ENCODE measurements at places on chromosomes 7 and 10.

GRCh38 chr7:92061154-92061553 lies 73.1 kb downstream of the CYP51A1 start:
- no peak for DNase-seq

DNA sequence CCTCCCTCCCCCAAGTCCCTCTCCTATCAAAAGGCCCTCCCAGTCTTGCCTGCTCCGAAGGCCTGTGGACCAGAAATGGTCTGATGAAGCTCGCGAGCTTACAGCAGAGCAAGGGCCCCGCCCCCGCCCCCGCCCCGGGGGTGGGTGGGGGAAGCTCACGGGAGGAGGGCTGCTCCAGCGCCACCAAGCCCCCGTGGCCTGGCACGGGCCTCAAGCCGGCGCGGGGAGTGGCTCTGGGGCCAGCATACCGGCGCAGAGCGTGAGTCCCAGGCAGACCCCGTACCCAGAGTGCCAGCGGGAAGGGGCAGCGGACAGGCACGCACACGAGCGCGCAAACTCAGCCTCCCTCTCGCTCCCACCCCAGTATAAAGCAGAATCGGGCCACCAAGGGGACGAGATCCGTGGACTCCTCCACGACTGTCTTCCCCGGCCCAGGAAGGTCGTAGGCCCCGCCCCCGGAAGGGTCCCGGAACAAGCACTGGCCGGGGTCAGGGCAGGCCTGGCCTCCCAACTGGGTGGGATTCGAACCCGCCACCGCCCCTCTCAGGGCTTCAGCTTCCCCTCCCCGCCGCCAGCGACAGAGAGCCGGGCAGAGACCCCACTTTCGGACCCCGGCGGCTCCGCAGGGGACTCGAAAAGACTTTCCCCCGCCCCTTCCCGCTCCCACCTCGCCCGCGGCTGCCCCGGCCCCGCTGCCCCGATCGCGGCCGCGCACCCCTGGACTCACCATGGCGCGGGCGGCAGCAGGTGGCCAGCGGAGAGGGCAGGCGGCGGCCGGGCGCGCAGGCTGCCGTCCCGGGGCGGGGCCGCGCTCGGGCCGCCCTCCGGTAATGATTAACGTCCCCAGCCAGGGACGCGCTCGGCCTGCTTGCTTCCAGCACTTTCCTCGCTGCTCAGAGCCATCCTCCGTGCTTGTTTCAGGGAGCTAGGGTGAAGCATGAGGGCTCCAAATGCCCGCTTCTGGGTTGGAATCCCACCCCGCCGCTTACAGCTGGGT lies at the start of gene PCBD1:
Gene PCBD1 (minus strand): TSS at position 762 of the 997 bp plus-strand sequence. CDS start 32 bp downstream, at position 730.
- DNase-seq, result peak; percentile 58

GRCh38 chr7:156857757-156858156 lies 35.2 kb downstream of the LMBR1 start:
- no peak for DNase-seq

DNA sequence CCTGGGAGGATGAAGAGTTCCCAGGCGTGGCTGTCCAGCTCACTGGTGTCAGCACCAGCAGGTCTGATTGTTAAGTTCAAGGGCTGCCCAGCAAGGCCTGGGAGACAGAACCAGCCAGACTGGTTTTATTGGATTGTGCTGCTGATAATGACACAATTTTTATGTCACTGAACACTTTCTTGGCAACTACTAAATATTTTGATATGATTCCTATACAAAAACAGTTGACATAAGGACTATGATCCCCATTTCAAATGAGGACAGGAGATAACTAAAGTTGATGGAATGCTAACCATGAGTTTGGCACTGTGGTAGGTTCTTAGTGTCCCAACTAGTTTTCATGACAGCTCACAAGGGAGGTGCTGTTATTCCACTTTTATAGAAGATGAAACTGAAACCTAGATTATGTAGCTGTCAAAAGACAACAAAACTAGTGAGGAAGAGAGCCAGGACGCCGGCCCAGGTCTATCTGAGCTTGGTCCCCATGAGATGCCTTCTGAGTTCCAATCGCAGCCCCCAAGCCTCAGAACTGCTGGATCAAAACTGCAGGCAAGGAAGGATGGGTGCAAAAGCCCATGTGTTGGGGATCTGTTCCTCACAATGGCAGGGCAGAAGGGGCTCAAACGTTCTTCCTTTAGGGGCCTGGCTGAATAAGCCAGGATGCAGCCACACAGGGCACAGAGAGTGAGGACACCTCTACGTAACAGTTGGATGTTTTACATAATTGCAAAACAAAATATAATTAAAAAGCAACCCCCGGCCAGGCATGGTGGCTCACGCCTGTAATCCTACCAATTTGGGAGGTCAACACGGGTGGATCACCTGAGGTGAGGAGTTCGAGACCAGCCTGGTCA lies 52.8 kb downstream of the COBL start:
- no peak for DNase-seq

DNA sequence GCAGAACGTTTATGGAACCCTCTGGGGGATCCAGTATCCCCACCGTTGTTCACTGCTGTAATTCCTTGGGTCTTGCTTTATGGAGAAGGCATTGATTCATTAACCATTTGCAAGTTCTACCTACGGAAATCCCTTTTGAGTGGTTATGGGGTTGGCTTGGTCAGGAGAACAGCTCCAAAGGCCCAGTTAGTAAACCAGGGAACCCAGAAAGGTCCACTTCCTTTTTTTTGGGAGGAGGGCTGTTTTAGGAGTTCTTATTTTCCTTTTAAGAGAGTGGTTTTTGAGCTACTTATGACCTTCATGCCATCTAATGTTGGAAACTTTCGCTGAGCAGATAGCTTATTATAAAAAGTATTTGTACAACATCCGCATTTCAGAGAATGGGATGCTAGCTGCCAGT lies 1.3 kb downstream of the POR start:
- no peak for DNase-seq

GRCh38 chr7:31882187-31882586 lies 188.0 kb downstream of the PDE1C start:
- DNase-seq, result no peak

- no peak for DNase-seq
Measured at GRCh38 chr10:117610321-117610720, 67.8 kb downstream of the EMX2 start.

DNA sequence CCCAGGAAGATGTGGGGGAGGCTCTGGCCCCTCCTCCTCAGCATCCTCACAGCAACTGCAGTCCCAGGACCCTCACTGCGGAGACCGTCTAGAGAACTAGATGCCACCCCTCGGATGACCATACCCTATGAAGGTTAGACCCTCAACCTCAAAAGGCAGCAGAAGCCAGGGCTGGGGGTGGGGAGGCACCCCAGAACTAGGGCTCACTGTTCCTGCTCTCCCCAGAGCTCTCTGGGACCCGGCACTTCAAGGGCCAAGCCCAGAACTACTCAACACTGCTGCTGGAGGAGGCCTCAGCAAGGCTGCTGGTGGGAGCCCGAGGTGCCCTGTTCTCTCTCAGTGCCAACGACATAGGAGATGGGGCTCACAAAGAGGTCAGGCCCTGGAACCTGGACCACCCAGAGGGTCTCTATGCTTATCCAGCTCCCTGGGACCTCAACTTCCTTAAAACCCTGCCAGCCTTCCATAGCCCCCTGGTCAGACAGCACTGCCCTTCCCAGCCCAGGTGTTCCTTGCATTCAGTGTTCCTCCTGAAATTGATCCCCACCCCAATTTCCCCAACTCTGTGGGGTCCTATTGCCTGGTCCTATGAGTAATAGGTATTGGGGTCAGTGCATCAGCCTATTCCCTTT lies 3.7 kb downstream of the SEMA4G start:
- DNase-seq, result no peak

GRCh38 chr10:99628923-99629624 lies 8.8 kb upstream of the SLC25A28 start:
- DNase-seq, result no peak

- no peak for DNase-seq
Measured at GRCh38 chr10:76327441-76327840, 896.0 kb downstream of the LRMDA start.

- DNase-seq, result no peak
Measured at GRCh38 chr7:27083646-27084045, 12.2 kb downstream of the HOXA1 start.

- no peak for DNase-seq
Measured at GRCh38 chr10:14360961-14361360, 30.2 kb upstream of the FRMD4A start.

- no peak for DNase-seq
Measured at GRCh38 chr7:2468227-2468626, 8.0 kb downstream of the GRIFIN start.

- no peak for DNase-seq
Measured at GRCh38 chr7:39967406-39968161, 17.5 kb downstream of the CDK13 start.

DNA sequence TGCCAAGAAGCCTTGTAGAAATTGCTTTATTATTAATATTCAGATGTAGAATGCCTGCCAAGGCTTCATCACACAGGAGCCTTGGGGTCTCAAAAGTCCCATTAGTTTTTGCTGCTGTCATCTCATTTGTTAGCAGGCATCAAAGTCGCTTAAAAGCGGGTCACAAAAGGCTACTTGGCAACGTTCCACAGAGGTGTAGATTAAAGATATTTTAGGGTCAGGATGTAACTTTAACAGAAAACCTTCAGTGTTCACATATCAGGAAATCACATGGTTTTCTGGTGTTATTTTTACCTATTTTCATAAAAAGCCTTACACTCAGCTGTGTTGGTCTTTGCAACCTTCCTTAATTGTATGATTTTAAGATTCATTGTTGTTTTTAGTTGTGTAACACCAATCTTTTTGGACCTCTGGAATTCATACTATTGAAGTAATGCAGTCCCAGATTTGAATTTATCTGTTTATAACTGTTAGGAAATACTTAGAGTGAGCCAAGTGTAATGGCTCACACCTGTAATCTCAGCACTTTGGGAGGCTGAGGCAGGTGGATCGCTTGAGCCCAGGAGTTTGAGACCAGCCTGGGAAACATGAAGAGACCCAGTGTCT lies 65.3 kb downstream of the TET1 start:
- no peak for DNase-seq

- peak; percentile 81 for DNase-seq
Measured at GRCh38 chr7:30028216-30028748, at the start of gene PLEKHA8. PLEKHA8 (plus strand) TSS chr7:30028412; CDS start chr7:30028763, 351 bp downstream.

GRCh38 chr7:92260248-92260781 lies 14.5 kb downstream of the ANKIB1 start:
- no peak for DNase-seq

DNA sequence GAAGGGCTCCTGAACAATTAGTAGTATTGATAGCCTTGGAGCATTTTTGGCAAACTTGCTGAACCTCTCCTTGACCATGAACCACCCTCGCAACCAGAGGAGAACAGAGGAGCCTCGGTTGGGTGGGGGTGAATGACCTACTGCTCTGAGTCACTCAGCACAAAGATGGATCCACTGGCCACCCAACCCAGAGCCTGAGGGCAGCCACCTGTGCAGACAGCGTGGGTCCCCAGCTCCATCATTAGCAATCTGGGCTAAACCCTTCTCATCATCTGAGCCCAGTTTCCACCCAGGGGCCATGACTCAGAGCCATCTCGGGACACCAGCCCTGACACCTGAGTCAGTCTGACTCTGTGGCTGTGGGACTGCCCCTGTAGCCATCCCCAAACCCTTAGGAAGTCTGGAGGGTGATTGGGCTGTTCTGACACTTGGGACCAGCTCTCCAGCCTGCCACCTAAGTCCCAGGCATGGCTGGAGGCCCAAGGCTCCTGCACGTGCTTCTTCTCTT lies 171.8 kb upstream of the GPR26 start:
- DNase-seq, result no peak

- no peak for DNase-seq
Measured at GRCh38 chr7:18133921-18134320, 106.3 kb upstream of the PRPS1L1 start.

DNA sequence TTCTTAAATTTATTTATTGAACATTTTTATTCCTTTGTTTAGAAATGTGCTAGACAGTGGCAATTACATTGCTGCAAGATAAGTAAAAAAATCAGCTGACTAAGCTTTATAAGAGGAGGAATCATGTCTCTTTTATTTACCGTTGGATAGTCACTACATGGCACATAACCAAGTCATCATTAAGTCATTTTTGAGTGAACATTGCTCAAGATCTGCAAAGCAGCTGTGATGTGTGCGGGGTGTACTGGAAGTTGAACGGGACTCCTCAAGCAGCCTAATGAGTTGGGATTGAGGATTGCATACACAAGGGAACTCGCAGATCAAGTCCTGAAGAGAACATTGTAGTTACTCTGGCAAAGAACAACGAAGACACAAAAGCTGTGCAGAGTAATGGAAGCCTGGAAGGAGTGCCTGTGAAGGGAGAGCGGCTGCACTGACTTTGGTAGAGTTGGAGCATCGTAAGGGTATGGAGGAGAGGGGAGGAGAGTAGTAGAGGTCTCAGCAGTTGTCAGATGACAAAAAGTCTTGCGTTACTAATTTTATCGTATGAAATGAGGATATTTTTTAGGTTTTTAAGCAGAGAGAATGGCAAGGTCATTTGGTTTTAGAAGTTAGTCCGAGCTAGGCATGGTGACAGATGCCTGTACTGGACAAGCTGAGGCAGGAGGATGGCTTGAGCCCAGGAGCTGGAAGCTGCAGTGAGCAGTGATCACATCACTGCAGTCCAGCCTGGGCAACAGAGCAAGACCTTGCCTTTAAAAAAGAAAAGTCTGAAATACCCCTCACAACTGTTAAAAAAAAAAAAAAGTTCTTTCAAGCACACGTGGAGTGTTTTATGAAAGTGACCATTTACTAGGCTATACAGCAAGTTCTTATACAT lies 95.1 kb downstream of the BMPR1A start:
- DNase-seq, result no peak

- DNase-seq, result no peak
Measured at GRCh38 chr7:55081472-55082227, 62.8 kb downstream of the EGFR start.

DNA sequence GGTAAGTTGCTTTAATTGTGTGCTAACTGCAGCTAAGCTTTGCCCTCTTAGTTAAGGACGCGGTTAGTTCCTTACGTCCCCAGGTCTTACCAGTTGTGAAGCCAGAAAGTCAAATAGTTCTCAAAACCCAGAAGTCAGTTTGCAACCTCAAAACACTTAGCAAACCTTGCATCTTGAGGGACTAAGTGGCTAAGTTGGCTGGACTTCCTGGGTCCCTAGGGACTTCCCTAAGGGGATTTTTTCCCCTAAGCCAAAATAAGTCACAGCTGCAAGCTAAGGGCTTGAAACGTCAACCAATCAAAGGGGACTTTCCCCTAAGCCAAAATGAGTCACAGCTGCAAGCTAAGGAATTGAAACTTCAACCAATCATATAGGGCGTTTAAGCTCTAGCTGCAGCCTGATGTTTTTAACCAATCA lies 36.2 kb upstream of the HECW1 start:
- no peak for DNase-seq

- no peak for DNase-seq
Measured at GRCh38 chr10:29420744-29421143, 131.9 kb downstream of the LYZL1 start.
